ENCODE measurements at places on chromosomes 4 and X.

DNA sequence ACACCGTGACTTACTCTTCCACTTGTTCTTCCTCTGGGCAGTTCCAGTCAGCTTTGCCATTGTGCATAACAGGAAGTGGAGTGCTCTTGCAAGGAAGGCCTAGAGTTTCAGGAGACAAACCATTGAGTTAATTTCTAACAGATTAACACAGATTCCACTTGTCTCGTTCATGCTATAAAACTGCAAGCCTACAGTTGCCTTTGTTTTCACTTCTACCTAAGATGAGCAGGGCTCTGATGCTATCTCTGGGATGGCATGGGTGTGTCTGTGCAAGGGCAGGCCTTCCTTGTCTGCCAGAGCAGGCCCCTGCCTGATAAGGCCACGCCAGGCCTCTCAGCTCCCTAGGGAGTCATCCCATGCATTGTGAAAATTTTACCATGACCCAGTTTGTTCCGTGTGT is 67.7 kb upstream of the PGRMC2 start:
- DNase-seq: no peak

DNA sequence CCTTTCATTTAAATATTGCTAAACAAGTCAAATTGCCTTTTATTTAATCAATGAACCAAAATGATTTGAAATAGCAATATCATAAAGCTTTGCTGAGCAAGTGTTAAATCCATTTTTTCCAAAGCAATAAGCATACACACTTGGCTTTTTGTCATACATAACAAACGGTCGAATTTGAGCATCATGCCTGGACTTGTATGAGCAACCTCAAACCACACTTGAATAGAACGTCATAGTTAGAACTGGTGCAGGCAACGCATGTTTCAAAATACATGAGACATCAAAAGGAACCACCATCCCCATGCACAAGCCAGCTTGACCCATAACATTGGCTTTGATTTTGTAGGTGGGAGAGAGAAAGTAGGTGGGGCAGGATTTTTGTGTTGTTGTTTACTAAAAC is 812.3 kb upstream of the FRG1 start:
- no peak for DNase-seq

GRCh38 chrX:43450355-43450754 is 205.7 kb upstream of the MAOA start:
- no peak for DNase-seq

GRCh38 chr4:87322754-87323153 is at the start of gene HSD17B13:
HSD17B13 (minus strand) TSS chr4:87322882; CDS start chr4:87322841, 41 bp downstream.
- no peak for DNase-seq

DNA sequence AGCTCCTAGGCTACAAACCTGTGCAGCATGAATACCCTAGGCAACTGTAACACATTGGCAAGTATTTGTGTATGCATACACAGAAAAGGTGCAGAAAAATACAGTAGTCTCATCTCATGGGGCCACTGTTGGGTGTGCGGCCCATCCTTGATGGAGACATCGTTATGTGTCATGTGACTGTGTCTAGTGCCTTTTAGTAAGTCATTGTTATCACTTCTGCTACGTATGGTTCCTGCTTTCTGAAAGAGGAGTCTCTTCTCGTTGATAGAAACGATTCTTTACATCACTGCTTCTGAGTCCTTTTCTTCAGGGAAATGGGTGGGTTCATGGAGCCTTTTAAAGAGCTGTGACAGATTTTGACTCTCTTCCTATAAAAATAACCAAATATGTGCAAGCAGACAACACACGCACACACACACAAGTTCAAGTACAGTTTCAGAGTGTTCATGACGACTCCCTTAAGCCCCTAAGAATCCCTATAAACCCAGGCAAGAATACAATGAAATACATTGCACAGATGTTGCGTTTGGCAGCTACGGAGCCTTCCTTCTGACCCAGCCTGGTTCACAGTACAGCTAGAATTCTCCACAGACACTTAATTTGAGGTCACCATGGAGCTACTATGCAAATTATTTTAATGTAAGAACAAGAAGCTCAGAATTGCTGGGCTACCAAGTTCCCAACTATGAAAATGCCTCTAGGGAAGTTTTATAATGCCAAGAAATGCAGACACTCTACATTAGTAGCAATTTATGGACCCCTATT is 10.2 kb upstream of the STK32B start:
- DNase-seq: no peak

DNA sequence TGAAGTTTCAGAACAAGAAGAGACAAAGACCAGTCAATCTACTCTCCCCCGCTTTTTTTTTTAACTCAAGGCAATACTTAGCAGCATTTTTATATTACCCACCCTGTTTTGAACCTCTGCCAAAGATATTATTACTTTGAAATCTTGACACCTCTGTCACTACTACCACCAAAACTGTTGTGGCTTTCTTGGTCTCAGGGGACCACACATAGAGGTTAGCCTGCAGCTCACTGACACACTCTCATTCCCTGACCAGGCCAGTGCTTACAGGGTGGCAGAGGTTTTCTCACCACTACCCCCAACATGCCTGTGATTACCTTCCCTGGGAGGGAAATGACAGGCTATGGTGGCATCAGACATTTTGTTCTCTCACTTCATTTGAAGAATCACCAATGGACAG is 137.4 kb upstream of the STIM2 start:
- peak; percentile 45 for DNase-seq

- DNase-seq: peak; percentile 65
Measured at GRCh38 chr4:1216869-1217294, 32.0 kb downstream of the CTBP1 start.

- DNase-seq: no peak
Measured at GRCh38 chr4:105198541-105198940, 51.9 kb downstream of the TET2 start.

- no peak for DNase-seq
Measured at GRCh38 chr4:180261346-180261745, 1981.9 kb upstream of the TENM3 start.

DNA sequence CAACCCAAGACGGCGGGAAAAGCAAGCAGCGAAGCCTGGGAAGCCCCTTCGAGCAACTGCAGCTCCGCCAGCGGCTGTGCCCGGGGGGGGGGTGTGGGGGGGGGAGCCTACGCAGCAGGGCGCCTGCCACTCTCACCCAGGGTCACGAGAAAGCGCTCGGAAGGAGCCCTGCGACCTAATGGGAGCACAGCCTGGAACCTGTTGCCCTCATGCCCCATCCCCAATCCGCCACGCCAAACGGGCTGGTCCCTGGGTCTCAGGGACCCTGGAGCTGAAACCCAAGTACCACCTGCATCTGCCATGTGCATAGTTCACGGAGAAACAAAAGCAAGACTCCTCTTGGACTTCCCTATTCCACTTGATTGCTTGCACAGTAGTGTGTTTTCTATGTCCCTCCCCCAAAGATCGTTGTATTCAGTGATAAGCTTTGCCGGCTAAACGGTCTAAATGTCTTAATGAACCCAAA is 359 bp upstream of the GAB3 start:
- DNase-seq: no peak

- DNase-seq: no peak
Measured at GRCh38 chr4:19030048-19030447, 1008.5 kb upstream of the LCORL start.

GRCh38 chr4:1794809-1795298 is 1.8 kb downstream of the FGFR3 start:
- peak; percentile 8 for DNase-seq

DNA sequence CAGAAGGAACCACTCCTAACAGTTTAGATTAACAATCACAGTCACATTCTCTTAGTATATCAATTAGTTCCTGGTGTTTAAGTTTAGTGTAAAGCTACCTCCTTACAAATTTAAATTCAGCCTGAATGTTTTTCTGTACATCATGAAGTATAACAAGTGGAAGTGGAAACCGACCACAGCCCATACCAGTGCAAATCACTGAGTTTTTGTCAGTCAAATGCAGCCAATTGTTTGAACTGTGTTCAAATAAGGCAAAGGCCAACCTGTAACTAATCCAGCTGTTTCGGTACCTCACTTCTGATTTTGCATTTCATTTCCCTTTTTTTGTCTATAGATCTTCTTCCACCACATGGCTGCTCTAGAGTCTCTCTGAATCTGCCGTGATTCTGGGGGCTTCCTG is 1215.3 kb downstream of the PCDH18 start:
- DNase-seq: no peak

- DNase-seq: no peak
Measured at GRCh38 chrX:626745-627509, 3.7 kb upstream of the SHOX start.

DNA sequence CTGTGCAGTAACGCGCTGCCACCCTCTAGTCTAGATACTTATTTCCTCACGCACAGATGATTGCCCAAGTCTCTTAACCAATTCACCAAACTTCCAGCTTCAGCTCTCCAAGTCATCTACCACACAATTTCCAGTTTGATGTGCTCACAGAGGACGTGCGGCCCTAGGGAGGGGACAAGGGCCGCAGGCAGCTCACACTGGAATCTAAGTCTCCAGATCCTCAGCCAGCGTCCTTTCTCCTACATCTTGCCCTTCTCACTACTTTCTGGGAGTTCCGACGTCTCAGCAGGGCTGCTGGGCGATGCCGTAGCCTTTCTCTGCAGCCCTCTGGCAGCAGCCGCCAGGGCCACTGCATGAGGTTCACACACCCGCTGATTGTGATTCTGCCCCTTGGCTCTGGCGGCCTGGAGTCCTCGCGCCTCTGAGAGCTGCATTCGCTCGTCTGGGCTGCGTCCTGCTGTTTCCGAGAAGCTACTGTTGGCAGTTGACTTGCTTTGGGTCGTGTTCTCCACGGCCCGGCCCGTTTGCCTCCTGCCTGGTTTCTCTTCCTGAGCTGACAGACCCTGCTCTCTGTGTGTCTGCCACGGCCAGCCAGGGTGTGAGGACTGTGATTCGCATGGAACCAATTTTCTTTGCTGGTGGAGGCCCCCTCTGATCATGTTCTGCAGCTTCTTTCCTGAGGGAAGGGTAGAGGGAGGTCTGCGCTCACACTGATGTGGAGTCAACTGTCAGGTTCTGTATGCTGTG is 14.1 kb upstream of the TMEM131L start:
- DNase-seq: no peak

GRCh38 chr4:83758285-83758684 is 222.4 kb downstream of the GPAT3 start:
- no peak for DNase-seq

DNA sequence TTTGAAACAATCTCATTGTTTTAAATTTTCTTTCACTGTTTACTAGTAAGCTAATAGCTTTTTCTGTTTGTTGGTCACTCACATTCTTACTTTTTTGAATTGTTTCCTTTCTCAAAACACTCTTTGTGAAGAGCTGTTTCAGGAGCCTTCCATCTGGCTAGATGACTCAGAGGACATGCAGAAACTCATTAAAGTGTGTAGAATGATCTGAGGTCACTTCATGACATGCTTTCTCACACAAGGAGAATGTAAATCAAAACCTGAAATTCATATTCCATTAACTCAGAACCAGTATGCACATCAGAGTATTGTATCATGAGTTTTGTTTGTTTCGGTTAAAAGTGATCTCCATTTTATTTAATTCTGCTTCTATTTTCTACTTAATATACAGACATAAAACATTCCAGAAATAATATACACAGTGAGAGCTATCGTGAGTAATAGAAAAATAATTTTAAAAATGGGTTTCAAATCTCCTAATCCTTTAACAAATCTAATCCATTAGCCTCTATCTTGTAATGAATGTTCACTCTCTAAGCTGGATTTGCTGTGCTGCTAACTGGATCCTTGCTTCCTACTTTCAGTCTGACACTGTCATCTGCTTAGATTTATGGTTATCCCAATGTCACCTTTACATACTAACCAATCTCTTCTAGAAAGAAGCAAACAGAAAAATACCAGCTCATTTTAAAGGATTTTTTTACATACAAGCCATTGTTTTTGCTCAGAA is 449.6 kb downstream of the FSTL5 start:
- DNase-seq: no peak

Data from CD4-positive, alpha-beta T cell treated with Interleukin-21 for 1 hour (primary cell).